Umbilical cord (tissue), 2 donors: ENCODE measurements at places on chromosomes 4 and X. TPM values are rescaled to one million over a fixed set of nuclear protein-coding genes. Genes with fewer than 3 reads are reported as not detected.

DNA sequence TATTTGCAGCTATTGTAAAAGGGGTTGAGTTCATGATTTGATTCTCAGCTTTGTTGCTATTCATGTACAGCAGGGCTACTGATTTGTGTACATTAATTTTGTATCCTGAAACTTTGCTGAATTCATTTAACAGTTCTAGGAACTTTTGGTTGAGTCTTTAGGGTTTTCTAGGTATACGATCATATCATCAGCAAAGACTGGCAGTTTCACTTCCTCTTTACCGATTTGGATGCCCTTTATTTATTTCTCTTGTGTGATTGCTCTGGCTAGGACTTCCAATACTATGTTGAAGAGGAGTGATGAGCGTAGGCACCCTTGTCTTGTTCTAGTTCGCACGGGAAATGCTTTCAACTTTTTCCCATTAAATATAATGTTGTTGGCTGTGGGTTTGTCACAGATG, 48.1 kb downstream of the NPY1R start:
- DNase-seq = no peak

DNA sequence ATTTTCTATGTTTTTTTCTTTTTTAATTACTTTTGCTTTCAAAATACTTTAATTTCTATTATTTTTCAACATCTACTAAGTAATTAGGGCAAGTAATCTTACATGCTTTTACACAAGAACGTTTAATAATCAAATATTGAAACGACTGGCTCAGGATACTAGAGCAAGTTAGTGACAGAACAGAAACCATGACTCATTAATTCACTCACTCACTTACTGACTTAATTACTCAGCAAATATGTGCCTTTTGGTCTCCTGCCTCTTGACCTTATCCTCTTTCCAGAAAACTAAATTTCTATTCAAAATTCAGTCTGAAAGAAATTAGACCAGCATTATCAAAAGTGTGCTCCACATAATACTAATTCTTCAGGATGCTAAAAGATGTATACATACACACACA, 314.9 kb upstream of the TEX13C start:
- DNase-seq = no peak

- no peak for DNase-seq
These were observed 880.6 kb upstream of the INTU start for GRCh38 chr4:126752126-126752525.

DNA sequence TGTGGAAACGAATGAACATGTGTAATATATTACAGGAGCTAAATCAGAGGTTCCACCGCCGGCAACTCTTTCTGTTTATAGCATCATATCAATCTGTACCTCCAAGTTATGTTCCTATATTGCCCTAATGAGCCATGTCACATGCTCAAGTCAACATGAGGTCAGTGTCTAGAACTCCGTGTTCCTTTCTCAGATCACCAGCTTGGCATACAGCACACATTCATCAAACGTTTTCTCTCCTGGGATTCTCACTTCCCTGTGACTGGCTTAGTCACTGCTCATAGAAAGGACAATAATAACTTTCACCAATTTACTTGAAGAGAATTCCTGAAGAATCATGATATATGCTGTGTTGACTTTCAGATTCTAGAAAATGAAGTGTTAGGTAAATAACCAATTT, 532.0 kb upstream of the SPANXN1 start:
- DNase-seq = no peak

- DNase-seq = peak; percentile 28
These were observed 25.5 kb downstream of the GPRASP3 start for GRCh38 chrX:102745857-102746584.

DNA sequence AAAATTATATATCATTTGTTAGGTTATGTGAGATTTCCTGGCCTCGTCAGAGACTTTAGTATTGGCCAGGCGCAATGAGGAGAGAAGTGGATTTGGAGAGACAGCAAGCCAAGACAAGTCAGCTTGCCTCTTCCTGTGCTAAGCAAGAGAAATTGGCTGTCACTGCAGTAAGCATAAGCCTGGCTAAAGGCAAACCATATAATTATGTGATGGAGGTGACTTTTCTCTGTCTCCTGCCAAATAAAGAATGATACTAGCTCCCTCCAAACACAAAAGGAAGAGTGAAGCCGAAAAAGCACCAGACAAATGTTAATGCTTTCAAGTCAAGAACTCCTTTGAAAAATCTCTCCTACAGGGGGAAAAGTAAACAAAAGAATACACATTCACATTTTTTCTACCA, 2246.0 kb downstream of the ARAP2 start:
- DNase-seq = peak; percentile 26

DNA sequence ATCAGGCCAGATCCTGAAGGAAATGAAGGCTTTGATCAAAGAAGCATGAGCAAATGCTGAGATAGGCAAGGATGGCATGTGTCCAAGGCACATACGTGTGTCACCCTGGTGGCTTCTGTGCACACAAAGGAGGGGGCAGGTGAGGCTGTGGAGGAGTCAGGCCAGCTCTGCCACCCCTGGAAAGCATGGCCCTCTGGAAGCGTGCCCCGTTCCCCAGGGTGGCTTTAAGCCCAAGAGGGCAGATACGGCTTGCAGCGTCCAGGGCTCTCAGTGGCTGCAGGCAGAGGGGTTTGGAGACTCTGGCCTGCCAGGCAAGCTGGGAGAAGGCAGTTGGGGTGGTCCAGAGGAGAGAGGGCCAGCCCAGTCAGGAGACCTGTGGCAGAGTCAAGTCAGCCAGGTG, 25.6 kb downstream of the PNMA6E start:
- no peak for DNase-seq

DNA sequence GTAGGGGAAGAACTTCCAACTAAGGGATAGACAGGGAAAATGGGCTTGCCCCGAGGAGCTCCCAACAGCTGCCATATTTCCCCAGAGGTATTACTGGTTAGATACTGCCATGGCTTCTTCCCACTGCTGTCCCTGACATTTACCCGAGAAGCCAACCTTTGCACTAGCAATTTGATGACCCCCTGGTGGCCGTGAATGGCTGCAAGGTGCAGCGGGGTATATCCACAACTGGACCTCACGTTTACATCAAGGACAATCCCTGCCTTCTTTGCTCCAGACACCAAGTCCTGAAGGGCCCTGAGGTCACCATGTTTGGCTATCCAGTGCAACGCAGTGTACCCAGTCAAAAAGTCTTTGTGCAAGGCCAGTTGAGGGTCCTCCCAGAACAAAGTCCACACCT, 2.3 kb downstream of the SOWAHB start:
- no peak for DNase-seq

Gene MAGEA1
- total RNA-seq = not detected

Gene CWH43
- total RNA-seq = 1.9 TPM

Gene DHX15
- total RNA-seq = 162 TPM

Gene ABHD18
- total RNA-seq = 7.7 TPM

Gene FGA
- 3.6 TPM for total RNA-seq

Gene KCNE5
- total RNA-seq = not detected
